ENCODE measurements at places on chromosomes 16 and 17.
A peak's percentile ranks its signal among the peaks of the same experiment; 100 is the strongest.

GRCh38 chr17:59651346-59651745 lies 31.7 kb downstream of the CLTC start:
- no peak for DNase-seq

GRCh38 chr17:76359375-76359774 lies 5.7 kb upstream of the PRPSAP1 start:
- DNase-seq: no peak

DNA sequence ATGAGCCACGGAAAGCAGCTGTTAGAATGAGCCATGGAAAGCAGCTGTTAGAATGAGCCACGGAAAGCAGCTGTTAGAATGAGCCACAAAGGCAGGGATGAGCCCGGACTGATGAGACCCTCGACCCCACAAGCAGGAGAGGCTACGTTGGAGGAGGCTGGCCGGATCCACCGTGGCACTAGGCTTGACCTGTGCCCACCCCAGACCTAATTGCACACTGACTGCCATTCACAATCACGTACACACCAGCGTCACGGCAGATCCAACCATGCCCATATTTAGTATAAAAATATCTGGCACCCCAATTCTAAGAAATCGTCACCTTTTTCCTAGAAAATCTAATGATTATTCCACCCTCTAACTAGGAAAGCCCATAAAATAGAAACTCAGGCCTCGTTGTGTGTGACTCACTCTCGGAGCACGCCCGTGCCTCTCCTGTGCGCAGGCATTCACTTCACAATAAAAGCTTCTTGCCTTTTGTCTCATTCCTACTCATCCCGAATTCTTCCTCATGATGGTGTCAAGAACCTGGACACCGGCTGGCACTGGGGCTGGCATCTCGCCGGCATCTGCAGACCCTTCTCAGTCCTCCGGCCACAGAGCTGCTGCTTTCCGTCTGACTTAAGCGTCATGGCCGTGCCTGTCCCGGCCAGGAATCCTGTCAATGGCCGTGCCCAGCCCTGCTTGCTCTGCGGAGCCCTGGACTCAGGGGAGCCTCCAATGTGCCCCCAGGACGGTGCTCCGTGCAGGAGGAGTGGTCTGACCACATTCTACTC lies 5.5 kb upstream of the SECTM1 start:
- peak; percentile 71 for DNase-seq

- DNase-seq: peak; percentile 24
Measured at GRCh38 chr17:81967533-81968395, 6.8 kb upstream of the NOTUM start.

- no peak for DNase-seq
Measured at GRCh38 chr16:15640966-15641365, 2.0 kb downstream of the MARF1 start.

- DNase-seq: peak; percentile 81
Measured at GRCh38 chr17:13306310-13306962, 288.6 kb upstream of the ELAC2 start.

DNA sequence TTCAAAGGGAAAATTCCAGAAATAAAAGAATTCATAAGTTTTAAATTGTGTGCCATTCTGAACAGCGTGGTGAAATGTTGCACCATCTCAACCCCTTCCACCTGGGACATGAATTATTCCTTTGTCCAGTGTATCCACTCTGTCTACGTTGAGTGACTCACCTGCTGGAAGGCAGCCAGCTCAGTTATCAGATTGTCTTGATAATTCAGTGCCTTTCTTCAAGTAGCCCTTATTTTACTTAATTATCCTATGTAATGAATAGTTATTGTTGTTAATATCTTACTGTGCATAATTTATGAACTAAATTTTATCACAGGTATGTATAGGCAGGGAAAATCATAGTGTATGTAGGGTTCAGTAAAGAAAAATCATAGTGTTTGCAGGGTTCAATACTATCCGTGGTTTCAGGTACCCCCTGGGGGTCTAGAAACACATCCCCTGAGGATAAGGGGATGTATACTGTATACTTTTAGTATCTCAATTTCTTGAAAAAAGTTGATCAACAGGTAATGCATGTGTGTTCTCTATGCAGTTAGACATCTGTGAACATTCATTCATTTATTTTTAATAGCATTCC lies 7.7 kb upstream of the PCTP start:
- no peak for DNase-seq

DNA sequence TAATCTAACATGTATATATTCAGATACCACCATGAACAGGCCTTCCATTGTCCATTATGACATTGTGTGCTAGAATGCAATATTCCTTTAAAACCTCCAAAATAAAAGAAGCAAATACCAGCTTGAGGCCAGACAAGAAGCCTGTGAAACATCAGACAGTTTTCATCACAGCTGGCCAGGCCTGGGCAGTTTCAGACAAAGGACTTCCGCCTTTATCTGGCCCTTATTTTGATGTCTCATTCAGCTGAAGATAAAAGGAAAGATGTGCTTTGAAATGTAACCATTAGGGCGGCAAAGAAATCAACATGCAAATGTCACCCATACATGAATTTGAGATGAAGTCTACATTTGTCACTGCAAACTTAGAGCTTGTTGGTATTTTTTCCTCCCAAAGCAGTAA lies 737.5 kb downstream of the KCNJ2 start:
- DNase-seq: no peak

- DNase-seq: peak; percentile 48
Measured at GRCh38 chr17:54891176-54891821, 9.4 kb upstream of the TOM1L1 start.

DNA sequence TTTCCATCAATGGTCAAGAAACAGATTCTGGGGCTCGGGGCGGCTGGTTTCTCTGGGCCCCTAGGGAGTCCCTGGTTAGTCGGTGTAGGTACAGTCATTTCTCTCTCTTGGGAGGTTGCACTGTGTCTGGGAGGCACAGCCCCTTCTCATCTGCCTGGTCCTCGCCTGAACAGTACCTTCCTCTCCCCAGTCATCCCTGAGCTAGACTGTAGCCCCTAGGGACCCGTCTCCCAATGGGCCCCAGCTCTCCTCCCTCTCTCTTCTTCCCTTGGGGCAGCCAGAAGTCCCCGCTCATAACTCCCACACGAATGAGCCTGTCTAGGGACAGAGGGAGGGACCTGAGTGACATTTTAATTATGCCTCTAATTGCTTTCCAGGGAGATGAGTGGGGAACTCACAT lies 20.2 kb upstream of the CPSF4L start:
- no peak for DNase-seq

Measured in HFF-Myc (cell line).